A375 (cell line): ENCODE measurements at places on chromosomes 1 and 21. TPM values are rescaled to one million over a fixed set of nuclear protein-coding genes. Genes with fewer than 3 reads are reported as not detected.

Gene PLA2G2D
- total RNA-seq: not detected in 2 replicates

Gene C1orf116
- 0.04 and 0.13 TPM in 2 replicates for total RNA-seq

Gene GJA8
- not detected in 2 replicates for total RNA-seq

Gene AADACL3
- total RNA-seq: not detected in 2 replicates
